ENCODE measurements at places on chromosomes 2 and 18.

GRCh38 chr2:96888072-96889011, 18.5 kb upstream of the SEMA4C start:
- DNase-seq = no peak

- DNase-seq = no peak
Measured at GRCh38 chr2:113822087-113822815, 65.8 kb upstream of the SLC35F5 start.

DNA sequence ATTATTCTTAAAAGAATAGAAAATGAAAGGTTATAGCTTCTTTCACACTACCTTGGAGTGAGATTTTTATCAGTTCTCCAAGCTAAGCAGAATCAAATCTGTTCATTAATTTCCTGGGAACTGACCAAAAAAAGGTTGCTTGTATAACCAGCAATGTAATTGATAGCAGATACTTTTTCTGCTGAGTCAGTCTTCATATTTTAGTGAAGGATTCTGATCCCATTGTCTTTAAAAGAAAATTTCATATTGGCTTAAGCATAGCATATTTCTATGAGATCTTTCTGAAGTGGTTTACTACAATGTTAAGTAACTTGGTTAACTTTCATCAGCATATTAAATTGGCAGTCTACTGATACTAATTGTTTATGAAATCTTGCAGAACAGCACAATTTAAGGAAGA, 338.0 kb downstream of the TMX3 start:
- DNase-seq = no peak

DNA sequence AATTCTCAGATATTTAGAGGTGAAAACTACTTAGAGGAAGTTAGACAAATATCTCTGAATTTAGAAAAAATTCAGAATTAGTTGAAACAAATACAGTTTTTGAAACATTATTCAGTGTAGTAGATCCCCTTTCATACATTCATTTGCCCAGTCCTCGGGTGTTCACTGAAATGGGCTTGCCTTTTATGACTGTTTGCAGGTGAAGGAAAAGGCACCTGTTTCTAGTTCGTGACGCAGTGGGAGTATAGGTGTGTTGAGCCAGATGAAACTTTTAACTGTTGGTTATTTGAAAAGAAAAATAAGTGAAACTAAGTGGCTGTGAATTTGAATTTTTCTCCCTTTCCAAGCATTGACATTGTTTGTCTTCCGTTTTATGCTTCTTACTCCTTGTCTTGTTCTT, 28.9 kb downstream of the TMEFF2 start:
- DNase-seq = no peak

- DNase-seq = no peak
Measured at GRCh38 chr2:218130377-218130776, 4.5 kb downstream of the CXCR2 start.

GRCh38 chr2:200443376-200443775, 66.5 kb downstream of the KCTD18 start:
- no peak for DNase-seq

DNA sequence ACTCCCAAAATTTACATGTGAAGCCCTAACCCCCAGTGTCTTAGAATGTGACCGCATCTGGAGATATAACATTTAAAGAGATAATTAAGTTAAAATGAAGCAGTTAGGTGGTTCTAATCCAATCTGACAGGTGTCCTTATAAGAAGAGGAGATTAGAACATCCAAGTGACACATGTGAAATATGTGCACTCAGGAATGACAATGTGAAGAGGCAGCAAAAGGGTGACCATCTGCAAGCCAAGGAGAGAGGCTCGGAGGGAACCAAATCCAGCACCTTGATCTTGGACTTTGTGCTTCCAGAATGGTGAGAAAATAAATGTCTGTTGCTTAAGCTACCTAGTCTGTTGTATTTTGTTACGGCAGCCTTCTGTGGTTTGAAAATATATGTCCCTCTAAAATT, 165.4 kb downstream of the FIGN start:
- no peak for DNase-seq

- no peak for DNase-seq
Measured at GRCh38 chr2:155412598-155412997, 714.1 kb downstream of the KCNJ3 start.

GRCh38 chr18:13198701-13199100, 19.9 kb upstream of the LDLRAD4 start:
- no peak for DNase-seq

GRCh38 chr2:229346816-229347540, 75.9 kb upstream of the PID1 start:
- no peak for DNase-seq

DNA sequence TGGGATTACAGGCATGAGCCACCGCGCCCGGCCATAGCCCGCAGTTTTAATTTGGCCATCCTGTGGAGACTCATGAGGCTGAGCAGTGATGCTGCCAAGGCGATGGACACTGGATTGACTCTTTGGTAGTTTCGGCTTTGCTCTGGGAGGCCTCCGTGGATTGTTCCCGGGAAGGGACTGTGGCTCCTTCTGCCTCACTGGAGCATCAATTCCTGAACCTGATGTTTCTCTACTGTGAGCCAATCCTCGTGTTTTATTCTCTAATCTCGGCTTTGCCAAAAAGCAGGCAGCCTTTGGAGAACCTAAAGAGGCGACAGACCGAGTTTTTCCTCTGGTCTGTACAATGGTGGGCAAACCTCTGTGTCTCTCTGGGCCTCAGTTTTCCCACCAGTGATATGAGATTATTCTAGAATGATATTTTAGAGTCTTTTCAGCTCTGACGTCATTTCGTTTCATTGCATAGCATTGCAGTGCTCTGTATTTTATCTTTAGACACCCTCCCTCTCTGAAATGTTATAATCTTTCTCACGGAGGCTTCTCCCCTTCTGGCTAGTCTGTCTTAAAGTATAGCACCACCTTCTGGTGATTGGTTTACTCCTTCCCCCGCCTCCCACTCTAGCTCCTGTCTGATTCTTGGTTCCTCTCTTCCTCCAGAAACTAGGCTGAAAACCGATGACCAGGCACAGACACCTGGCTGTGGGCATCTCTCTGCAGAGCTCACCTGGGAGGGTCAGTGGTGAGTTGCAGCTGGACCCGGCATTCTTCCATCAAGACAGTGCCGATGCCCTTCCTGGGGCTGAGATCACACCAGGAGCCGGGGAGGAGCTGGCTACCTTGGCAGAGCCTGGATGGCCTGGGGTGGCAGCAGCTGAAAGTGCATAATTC, 341.3 kb downstream of the MYCN start:
- DNase-seq = peak; percentile 15

GRCh38 chr2:85777441-85777861, 23.7 kb downstream of the ATOH8 start:
- DNase-seq = no peak

- DNase-seq = no peak
Measured at GRCh38 chr2:206336861-206337260, 62.4 kb downstream of the ZDBF2 start.

DNA sequence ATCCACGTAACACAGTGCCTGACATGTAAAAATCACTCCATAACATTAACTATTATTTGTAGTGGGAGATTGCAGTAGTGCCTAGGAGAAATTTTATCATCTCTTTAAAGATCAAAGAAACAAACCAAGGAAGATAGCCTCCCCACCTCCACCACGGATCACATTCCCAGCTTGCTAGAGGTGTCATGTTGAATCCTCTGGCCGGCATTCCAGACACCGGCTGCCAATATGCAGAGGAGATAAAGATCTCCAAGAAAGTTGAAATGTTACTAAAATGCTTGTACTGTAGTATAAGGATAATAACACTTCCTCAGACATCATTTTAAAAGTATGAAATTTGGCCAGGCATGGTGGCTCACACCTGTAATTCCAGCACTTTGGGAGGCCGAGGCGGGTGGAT, 6.1 kb upstream of the ATG16L1 start:
- DNase-seq = no peak

GRCh38 chr2:43184339-43184895, 42.0 kb downstream of the ZFP36L2 start:
- DNase-seq = no peak

DNA sequence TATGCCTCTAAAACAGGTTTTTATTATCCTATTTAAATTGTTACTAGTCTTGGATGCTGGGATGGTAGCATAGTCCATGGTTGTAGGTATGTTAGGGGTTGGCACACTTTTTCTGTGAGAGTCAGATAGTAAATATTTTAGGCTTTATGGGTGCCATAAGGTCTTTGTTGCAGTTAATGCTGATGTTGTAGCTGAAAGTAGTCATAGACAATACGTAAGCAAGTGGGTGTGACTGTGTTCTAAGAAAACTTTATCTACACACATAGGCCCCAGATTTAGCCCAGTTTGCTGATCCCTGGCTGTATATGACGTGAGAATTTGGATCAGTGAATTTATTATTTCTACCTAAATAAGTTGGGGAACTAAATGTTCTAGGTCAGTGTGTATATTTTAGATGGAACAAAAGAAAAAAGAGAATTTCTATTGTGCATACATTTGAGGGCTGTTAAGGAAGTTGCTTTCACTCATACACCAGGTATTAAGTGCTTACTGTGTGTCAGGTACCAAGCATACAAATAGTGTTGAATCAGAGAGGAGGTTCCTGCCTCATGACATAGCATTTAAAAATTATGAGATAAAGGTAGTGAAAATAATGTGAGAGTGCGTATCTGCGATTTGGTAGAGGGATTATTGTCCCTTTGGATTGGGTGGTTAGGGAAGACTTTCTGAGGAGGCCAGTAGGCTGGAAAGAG, 39.4 kb downstream of the AGFG1 start:
- DNase-seq = no peak

DNA sequence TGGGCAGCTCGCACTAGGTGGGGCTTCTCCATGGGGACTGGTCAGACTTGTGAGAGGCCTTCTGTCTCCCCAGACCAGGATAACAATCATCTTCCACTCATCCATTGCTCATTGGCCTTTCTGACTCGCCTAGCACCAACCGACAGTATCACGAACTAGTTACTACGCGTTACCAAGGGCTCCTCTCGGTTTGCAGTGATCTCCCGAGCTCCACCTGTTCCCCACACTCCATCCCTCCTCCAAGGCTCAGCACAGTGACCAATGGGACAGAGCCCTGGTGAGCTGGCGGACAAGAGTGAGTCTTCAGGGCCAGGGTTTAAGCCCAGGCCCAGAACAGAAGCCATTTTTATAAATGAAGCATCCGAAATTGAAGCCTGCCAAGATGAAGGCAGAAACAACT, 42.8 kb upstream of the SMAD7 start:
- DNase-seq = no peak

- no peak for DNase-seq
Measured at GRCh38 chr2:205902041-205902899, 183.7 kb downstream of the INO80D start.

Measured in heart left ventricle (tissue), 16 donors.